Osteocyte (in vitro differentiated cells): ENCODE measurements at places on chromosomes 5 and 9. TPM values are rescaled to one million over a fixed set of nuclear protein-coding genes. Genes with fewer than 3 reads are reported as not detected.

CORO2A gene
- 1.6 and 1.8 TPM in 2 replicates for total RNA-seq

CCDC171 gene
- 4.5 and 5.4 TPM in 2 replicates for total RNA-seq

OGN gene
- total RNA-seq, result 3.9 and 5.5 TPM in 2 replicates

CFAP157 gene
- 0.24 TPM in 1 of 2 replicates, not detected in the other for total RNA-seq

IARS1 gene
- 212 and 231 TPM in 2 replicates for total RNA-seq

CYLC2 gene
- not detected in 2 replicates for total RNA-seq

SLC27A6 gene
- 0.26 TPM in 1 of 2 replicates, not detected in the other for total RNA-seq

CNTRL gene
- 7.5 and 10.4 TPM in 2 replicates for total RNA-seq

NR2F1-AS1 gene
- total RNA-seq, result 40.9 and 42.8 TPM in 2 replicates

RFESD gene
- 1.7 and 2.3 TPM in 2 replicates for total RNA-seq

NR4A3 gene
- 2.4 and 3.2 TPM in 2 replicates for total RNA-seq

RAB3C gene
- total RNA-seq, result not detected in 2 replicates

ZNF366 gene
- not detected in 2 replicates for total RNA-seq

COL23A1 gene
- not detected in 2 replicates for total RNA-seq

CD180 gene
- total RNA-seq, result not detected in 2 replicates

LHFPL2 gene
- 110 and 113 TPM in 2 replicates for total RNA-seq

GPR21 gene
- total RNA-seq, result 3.4 and 4.3 TPM in 2 replicates

NUP155 gene
- 24.1 and 25.0 TPM in 2 replicates for total RNA-seq

MOCS2 gene
- 31.2 and 31.7 TPM in 2 replicates for total RNA-seq

IRX4 gene
- not detected in 2 replicates for total RNA-seq

ANGPTL2 gene
- total RNA-seq, result 34.8 and 40.0 TPM in 2 replicates

OTULINL gene
- total RNA-seq, result 0.73 and 1.3 TPM in 2 replicates

FAM163B gene
- total RNA-seq, result not detected in 2 replicates

MCIDAS gene
- total RNA-seq, result not detected in 2 replicates

COL27A1 gene
- total RNA-seq, result 44.4 and 44.8 TPM in 2 replicates

RUFY1 gene
- total RNA-seq, result 46.5 and 55.4 TPM in 2 replicates

KCNV2 gene
- total RNA-seq, result not detected in 2 replicates

BAAT gene
- 0.13 TPM in 1 of 2 replicates, not detected in the other for total RNA-seq

SLC45A2 gene
- total RNA-seq, result not detected in 2 replicates

PPIC gene
- total RNA-seq, result 44.6 and 51.8 TPM in 2 replicates

NUTM2F gene
- total RNA-seq, result not detected in 2 replicates

ARHGEF39 gene
- total RNA-seq, result 0.86 and 1.6 TPM in 2 replicates

SLC6A18 gene
- total RNA-seq, result not detected in 2 replicates

NMRK1 gene
- 11.4 and 11.9 TPM in 2 replicates for total RNA-seq

FOXD4L3 gene
- 0.26 TPM in 1 of 2 replicates, not detected in the other for total RNA-seq

RALGPS1 gene
- 8.7 and 9.9 TPM in 2 replicates for total RNA-seq

PCDHA9 gene
- total RNA-seq, result 1.7 and 1.8 TPM in 2 replicates

PCDHGB5 gene
- total RNA-seq, result 0.97 and 1.3 TPM in 2 replicates

VCAN gene
- 67.0 and 67.5 TPM in 2 replicates for total RNA-seq

DUSP1 gene
- total RNA-seq, result 201 and 250 TPM in 2 replicates

SV2C gene
- total RNA-seq, result 0.05 TPM in 1 of 2 replicates, not detected in the other

PKD2L2 gene
- total RNA-seq, result not detected in 2 replicates
